ENCODE measurements at places on chromosomes 4 and X.

DNA sequence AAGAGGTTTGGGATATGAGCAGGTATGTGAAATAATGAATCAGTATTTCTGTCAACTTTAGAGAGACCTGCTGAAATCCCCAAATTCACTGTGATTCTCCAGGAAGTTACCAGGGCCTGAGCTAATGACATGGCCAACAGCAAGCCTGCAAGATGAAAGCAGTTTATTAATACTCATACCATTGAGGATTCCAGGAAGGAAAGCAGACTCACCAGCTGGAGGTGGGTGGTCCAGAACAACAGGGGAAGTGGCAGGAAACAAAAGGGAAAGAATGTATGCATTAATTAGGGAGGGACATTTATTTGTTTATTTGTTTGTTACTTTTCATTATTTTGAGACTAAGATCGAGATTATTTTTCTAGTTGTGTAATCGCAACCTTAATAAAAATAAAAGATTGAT lies 196.6 kb upstream of the AGA start:
- no peak for DNase-seq

- DNase-seq: no peak
These were observed 151.7 kb upstream of the RPS6KA6 start for GRCh38 chrX:84339507-84340364.

- DNase-seq: no peak
These were observed 85.8 kb upstream of the PUDP start for GRCh38 chrX:7233580-7234406.

DNA sequence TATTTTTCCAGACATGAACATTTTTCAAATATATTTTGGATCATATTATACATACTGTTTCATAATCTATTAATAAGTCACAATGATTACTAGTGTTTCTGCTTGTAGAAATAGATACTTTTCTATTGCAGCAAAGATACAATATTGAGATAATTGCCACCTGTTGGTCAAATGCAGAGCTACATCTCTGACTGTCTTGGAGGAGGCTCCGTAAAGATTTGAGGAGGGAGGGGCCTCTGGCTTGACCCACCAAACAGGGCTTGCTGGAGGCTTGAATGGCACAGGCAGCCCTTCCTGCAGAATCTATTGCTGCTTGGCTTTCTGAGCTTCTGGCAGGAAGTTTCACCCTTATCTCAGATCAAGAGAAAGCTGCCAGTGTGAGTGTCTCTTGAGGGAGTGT lies 99.3 kb upstream of the ARMCX2 start:
- no peak for DNase-seq

DNA sequence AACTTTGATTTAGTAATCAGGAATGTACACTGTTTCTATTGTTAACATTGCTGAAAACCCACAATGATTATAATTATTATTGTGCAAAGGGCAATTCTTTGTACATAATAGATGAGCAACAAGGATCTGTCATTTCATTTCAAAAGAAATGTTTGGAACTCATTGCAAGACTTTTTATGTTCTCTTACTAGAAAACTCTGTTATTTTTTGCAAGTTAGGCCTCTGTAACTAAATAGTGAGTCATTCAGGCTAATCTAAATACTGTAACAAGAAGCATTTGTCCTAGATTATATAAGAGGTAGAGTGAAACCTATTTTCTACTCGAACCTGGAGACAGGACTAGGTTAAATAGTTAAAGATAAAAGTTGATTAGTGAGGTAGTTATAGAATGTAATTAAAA lies 93.2 kb upstream of the FAM47B start:
- no peak for DNase-seq

DNA sequence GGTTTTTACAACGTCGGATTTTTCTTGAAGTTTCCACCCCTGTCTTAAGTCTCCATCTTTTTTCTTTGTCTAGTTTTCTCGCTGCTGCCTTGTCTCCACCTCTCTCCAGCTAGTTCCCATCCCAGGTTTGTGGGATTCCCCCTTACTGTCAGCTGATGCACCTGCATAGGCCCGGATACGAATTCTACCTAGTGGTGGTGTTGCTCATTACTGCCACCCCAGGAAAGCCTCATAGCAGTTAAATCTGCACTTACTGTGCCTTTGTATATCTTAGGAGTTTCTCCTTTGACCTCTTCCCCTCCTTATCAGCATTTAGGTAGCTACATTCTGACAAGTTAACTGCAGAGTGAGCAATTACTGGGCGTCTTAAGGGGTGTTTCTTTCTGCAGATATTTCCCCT lies 1693.1 kb upstream of the TENM3 start:
- no peak for DNase-seq

GRCh38 chr4:11821772-11822430 lies 393.2 kb upstream of the HS3ST1 start:
- no peak for DNase-seq

DNA sequence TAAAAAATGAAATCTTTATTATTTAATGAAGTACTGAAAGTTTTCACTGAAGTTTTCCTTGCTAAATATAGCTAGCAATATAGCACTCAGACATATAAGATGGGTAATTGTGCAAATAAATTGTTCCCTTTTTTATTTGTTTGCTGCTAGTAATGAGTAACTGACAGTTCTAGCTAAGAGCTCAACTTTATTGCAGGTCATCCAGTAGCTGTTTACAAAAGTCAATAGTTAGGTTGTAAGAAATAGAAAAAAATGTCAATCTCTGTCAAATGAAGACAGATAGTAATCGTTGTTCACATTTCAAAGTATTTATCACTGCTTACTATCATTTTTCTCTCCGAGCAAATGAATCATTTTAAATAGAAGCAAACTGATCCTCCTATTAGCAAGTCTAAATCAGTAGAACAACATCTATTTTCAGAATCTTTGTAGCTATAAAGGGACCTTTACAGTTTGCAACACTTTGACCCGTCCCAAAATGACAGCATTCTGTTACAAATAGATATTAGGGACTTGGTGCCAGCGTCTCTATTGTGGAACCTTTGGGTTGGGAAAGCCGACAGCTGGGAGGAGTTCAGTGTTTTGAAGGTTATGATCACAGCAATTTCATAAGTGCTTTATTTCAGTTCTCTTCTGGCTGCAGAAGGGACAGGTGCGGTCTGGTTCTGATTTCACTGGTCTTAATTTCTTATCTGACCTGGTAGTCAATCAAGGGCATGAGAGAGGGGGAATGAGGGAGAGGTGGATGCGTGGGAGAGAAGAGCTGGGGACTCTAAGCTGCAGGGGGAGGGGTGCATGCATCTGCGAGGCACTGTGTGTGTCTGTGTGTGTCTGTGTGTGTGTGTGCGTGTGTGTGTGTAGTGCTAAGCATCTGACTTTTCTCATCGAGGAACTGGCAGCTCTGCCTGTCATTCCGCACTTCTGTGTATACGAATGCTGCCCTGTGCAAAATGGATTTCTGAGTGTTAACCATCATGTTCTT lies 227.9 kb upstream of the PITX2 start:
- no peak for DNase-seq

- no peak for DNase-seq
These were observed 65.1 kb downstream of the GPR143 start for GRCh38 chrX:9700555-9700954.

GRCh38 chr4:149175549-149175948 lies 640.1 kb downstream of the IQCM start:
- DNase-seq: no peak

DNA sequence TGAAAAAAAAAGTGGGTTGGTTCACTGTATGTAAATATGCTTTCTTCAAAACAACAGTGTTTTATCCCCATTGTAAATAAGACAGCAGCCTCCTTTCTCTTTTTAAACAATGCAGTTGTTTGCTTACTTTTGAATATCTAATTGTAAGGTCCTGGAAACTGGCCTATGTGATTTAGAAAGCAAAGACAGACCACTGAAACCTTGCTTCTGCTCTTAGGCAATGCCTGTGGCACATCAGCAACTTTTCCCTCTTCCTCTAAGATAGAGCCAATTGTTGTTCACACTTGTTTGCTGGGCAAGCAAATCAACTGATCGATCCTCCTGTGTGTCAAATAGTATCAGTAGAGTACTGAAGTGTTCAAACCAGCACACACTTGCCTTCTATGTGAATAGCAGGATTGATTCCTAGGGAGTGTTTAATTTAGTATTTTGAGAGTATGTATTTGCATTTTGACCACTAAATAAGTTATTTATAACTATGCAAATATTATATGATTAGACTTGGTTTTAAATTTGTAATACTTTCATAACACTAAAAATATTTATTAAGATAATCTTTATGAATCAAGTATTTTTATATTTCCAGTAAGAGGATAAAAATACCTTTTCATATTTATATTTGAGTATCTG lies 55.4 kb upstream of the GRPR start:
- DNase-seq: no peak

GRCh38 chrX:68844581-68844980 lies 15.8 kb downstream of the EFNB1 start:
- DNase-seq: no peak

DNA sequence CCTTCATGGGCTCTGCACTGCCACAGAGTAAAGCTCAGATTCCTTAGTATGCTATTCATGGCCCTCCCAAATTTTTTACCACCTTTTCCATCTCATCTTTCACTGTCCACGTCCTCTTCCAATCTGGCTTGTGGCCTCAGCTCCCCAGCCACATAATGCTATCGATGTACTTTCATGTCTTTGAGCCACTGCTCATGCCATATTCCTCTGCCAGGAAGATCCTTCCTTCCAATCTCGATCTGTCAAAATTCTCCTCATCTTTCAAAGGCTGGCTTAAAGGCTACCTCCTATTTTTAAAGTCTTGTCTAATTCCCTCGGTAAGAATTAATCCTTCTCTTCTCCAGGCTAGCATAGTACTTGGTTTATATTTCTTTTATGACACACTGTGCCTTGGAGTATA lies 233.3 kb upstream of the GPC4 start:
- DNase-seq: no peak

GRCh38 chrX:39759526-39760224 lies 338.1 kb downstream of the BCOR start:
- DNase-seq: peak; percentile 25

GRCh38 chr4:26384380-26385057 lies 63.7 kb downstream of the RBPJ start:
- DNase-seq: no peak

DNA sequence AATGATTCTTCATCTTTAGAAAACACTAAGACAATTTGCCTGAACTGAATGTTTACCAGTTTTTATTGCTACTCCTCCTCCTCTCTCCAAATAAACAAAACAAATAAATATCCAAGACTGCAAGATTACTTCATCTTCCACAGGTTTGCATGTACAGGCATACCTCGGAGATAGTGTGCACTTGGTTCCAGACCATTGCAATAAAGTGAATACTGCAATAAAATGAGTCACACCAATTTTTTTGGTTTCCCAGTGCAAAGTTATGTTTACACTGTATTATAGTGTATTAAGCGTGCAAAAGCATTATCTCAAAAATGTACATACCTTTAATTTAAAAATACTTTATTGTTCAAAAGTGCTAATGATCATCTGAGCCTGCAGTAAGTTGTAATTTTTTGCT lies 53.3 kb downstream of the FBXL5 start:
- DNase-seq: no peak

DNA sequence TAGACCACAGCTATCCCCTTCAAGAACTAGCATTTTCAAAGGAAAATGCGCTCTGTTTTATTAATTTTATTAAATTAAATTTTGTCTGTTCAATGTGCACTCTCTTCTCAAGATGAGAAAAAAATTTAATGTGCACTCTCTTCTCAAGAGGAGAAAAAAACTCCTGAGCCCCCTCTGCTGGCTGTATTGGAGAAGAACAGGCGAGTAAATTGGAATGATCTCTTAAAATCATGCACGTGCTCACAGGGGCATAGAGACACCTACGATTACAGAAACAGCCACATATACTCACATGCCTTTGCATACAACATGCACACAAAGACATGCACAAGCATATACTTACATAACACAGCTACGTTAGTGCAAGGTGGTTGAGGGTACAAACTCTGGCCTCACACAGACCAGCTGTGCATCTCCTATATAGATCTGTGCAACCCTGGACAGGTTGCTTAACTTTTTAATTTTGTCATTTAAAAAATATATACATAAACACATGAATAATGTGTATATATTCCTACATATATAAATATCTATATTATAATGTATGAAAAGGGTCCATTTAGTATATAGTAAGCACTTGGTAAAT lies 176.2 kb upstream of the CXorf66 start:
- DNase-seq: no peak

- DNase-seq: no peak
These were observed 1.7 kb downstream of the UNC5C start for GRCh38 chr4:95546866-95547714.

DNA sequence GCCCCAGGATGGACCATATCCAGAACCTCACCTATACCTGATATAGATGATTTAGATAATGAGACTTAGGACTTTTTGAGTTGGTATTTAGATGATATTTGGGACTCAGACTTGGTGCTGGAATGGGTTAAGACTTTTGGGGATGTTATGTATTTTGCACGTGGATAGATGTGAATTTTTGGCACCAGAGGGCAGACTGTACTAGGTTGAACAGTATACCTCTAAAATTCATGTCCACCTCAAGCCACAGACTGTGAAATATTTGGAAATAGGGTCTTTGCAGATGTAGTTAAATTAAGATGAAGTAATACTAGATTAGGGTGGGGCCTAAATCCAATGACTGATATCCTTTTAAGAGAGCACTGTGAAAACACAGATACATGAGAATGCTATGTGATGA lies 15.6 kb downstream of the RBM41 start:
- no peak for DNase-seq

DNA sequence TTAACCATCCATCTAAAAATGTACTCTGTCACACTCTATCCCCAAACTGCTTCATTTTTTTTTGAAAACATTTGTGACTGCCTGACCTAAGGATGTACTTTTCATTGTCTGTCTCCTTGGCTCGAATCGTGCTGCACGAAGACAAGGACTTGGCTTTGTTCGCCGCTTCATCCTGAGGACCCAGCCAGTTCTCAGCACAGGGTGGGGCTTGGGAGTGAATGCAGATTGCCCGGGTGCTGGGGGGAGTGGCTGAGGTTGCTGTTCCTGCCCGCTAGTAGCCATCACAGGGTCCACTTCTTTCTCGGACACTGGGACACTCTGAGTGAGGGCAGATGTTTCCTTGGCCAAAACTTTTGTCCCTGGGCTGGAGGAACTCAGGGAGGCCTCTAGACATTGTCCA lies 70.1 kb upstream of the CLCN4 start:
- no peak for DNase-seq

- peak; percentile 79 for DNase-seq
These were observed 14.5 kb downstream of the AFP start for GRCh38 chr4:73450398-73451004.

- DNase-seq: peak; percentile 1
These were observed 56.1 kb downstream of the PLS3 start for GRCh38 chrX:115616943-115617563.

Measured in T1000 (cell line).